Astrocyte (in vitro differentiated cells and primary cell): ENCODE measurements at places on chromosomes 2 and 18. TPM values are rescaled to one million over a fixed set of nuclear protein-coding genes. Genes with fewer than 3 reads are reported as not detected.

The C2orf66 gene
- total RNA-seq: 0.29 and 0.54 TPM in 2 replicates

GRCh38 chr2:172311921-172312345 is 115.5 kb upstream of the ITGA6 start:
- no peak for DNase-seq

DNA sequence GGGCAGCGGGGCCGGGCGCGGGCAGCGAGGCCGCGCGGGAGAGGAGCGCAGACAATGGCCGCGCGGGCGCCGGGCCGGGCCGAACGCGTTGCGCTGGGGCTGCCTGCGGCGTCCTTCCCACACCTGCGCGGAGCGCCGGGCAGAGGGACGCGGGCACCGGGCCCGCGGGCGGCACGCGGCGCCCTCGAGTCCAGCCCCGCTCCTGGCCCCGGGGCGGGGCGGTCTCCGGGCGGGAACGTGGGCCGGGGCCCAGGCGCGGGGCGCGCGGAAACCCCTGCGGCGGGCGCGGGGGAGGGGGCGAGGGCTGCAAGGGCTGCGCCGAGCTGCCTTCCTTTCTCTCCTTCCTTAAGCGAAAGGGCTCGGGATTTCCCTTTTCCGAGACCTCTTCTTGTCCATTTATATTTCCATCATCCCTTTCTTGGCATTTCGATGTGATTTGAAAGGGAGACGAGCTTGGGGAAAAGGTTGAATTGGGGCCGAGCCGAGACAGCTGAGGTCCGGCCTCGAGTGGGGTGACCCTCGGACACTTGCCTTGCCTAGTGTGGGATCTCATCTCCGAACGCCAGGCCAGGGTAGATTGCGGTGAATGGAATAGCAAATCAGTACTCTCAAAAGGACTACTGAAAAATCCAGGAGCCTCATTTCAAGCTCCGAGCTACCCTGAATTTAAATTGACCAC is 676 bp downstream of the KLHL23 start:
- DNase-seq: no peak

DNA sequence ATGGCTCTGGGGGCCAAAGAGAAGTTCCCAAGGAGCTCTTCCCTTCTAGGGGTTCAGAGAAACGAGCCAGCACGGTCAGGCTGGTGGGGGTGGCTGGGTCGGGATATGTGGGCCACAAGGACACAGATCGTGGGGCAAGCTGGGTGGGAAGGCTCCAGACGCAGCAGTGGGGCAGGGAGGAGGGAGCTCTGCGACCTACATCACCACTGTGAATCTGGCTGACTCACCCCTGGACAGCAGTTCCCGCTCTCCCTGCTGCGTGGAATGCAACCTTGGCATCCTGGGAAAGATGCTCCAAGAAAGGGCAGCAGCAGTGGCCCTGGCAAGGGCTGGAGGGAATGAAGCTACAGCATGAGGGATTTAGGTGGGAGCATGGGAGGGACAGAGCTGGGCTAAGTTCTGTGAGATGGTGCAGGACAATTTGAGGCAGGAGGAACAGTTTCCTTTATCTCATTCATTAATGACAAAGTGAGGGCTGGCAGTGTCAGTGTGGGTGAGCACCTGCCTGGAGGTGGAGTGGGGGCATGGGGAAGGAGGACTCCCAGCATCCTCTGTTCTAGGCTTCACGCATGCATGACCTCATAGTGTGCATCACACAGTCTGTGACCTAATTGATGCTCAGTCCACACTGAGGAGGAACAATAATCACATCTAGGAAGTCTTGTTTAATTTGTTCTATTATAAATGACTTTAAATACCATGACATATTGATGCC is 25.0 kb downstream of the CELF4 start:
- DNase-seq: no peak

- DNase-seq: no peak
Observed at GRCh38 chr2:138689705-138690104, 90.5 kb downstream of the NXPH2 start.

GRCh38 chr2:144464730-144465129 is 55.2 kb downstream of the ZEB2 start:
- no peak for DNase-seq

DNA sequence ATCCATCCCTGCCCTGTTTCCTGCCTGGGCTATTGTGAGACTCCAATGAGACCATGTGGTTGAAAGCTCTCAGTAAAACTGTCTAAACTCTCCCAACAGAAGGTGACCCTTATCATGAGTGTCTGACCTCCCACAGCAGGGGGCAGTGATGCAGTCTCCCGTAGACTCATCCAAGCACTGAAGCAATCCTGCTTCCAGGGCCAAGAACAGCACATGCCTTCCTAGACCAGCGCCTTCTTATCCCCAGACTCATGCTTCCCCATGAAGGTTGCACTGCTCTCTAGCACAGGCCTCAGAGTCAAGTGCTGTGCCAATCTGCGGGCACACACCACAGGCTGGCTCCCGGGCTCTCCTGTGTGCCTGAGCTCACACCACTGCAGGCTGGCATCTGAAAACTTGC is 112.3 kb downstream of the TNS1 start:
- peak; percentile 76 for DNase-seq

GRCh38 chr2:182240862-182241371 is 185.9 kb downstream of the PDE1A start:
- peak; percentile 10 for DNase-seq
